Activated naive CD4-positive, alpha-beta T cell treated with Interleukin-2 at 50 U/mL for 16 hours (primary cell): ENCODE measurements at places on chromosomes 16 and 17.

- peak; percentile 60 for DNase-seq
Measured at GRCh38 chr17:83200231-83200699, 120.9 kb downstream of the METRNL start.

GRCh38 chr16:27027971-27028370, 38.8 kb upstream of the C16orf82 start:
- no peak for DNase-seq

GRCh38 chr16:17070882-17071592, 399.7 kb downstream of the XYLT1 start:
- peak; percentile 86 for DNase-seq

GRCh38 chr17:41464682-41465081, 2.5 kb downstream of the KRT32 start:
- no peak for DNase-seq

GRCh38 chr16:78452025-78452555, 352.6 kb downstream of the WWOX start:
- DNase-seq, result no peak

GRCh38 chr17:6591599-6592158, 35.3 kb upstream of the PITPNM3 start:
- no peak for DNase-seq

DNA sequence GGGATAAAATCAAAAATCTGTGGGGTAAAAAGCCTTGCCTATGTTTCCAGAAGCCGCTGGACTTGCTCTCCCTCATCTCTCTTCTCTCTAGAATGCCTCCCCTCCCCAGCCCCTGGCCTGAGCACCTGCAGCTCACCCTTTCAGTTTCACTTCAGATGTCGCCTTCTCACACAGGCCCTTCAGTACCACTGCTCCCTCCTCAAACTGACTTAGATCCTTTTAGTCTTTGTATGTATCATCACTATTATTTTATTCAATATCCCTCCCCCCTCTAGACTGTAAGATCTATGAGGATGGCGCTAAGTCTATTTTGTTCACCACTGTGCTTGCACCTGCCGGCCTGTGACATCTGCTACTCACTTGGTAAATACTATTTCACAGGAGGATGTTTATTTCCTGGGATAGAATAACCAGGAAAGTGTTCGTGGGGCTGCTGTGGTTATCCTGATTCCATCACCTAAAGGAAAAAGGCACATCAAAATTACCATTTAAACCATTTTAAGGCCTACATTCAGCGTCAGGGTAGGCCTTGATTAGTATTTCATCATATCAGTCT, 122.3 kb downstream of the MRTFB start:
- peak; percentile 15 for DNase-seq

DNA sequence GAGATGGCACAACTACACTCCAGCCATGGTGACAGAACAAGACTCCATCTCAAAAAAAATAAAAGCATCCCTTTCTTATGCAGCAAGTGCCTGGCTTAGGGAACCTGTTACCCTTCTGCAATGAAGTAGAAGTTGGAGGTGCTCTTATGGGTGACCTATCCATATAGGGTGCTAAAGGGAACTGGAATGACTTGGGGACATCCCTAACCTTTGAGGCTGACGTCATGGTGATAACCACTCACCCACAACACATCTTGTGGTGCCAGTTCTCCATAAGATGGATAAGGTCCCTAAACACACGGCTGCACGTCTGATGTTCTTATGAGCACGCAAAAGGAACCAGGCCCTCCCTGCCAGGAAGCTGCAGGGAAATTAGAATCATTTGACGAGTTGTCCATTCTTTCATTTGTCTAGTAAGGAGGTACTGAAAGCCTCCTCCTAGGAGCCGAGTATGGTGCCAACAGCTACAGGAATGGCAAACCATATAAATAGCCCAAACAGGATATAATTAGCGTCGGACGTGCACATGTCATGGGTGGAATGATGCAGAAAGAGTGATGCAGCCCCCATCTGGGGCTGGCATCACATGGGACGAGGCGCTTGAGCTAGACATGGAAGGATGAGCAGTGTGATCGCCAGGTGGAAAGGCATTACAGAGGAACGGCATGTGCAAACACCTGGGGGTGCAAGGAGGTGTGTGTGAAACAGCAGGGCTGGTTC, 52.5 kb downstream of the ARHGAP27 start:
- no peak for DNase-seq

DNA sequence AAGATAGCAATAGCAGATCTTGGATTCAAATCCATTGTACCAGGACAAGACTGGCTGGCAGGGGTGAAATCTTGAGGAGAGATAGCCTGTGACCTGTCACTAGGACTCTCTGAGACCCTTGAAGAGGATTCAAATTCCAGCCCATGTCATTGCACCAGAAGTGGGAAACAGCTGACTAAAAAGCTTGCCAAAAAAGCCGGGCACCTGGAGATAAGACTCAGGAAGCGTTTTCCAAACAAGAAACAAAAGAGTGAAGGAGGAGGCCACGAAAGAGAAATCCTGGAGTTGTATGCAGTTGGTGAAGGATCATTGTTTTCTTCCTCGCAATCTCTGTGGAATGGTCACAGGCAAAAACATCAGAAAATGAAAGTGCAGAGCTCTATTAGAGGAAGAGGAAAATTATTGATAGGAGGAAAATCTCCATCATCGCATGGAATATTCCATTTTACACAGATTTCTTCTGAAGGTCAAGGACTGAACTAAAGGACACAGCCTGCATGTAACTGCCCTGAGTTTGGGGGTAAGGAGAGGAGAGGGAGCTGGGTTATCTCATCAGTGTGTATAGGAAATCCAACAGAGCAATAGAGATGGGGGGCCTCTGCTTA, 9.0 kb upstream of the WSB1 start:
- no peak for DNase-seq

GRCh38 chr16:1792836-1793577, 498 bp downstream of the IGFALS start:
- DNase-seq, result no peak

DNA sequence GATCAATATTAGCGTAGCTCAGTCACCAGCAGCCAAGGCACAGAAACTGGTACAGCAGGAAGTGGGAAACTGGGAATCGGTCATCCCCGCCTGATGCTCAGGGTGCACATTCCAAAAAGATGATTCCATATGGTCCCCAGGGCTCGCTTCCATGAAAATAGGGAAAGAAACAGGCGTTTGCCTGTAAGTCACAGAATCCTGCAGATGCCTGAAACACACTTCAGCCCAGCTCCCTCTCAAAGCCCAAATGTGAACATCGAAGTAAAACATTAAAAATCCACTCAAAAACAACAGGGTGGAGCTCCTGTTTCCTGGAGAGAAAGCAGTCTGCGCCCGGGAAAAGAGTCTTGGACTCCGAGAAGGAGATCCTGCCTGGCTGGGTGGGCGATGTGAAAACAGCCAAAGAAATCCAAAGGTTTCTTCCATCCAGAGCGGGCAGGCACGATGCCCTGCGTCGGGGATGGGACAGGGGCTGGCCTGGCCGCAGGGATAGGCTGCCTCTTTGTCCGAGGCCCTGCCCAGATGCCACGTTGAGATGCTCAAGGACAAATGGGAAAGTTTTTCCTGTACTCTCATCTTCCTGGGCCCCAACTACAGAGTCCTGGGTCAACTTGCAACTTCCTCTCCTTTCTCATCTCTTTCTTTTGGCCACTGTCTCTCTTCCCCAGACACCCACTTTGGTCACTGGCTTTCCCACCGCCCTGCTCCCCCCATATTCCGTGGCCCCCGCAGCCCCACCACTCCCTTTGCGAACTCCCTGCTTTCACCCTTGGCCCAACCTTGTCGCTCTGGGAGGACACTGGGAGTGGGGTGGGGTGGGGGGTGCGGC, 743 bp downstream of the WIPI1 start:
- no peak for DNase-seq

GRCh38 chr16:83878838-83879237, 20.1 kb upstream of the MLYCD start:
- DNase-seq, result no peak

GRCh38 chr16:12651765-12652512, 151.7 kb downstream of the CPPED1 start:
- no peak for DNase-seq

- no peak for DNase-seq
Measured at GRCh38 chr17:50634915-50635731, 442 bp downstream of the ABCC3 start.

- DNase-seq, result peak; percentile 18
Measured at GRCh38 chr16:28491230-28491969, 474 bp downstream of the CLN3 start.

GRCh38 chr16:85005285-85006069, 5.9 kb downstream of the ZDHHC7 start:
- no peak for DNase-seq

DNA sequence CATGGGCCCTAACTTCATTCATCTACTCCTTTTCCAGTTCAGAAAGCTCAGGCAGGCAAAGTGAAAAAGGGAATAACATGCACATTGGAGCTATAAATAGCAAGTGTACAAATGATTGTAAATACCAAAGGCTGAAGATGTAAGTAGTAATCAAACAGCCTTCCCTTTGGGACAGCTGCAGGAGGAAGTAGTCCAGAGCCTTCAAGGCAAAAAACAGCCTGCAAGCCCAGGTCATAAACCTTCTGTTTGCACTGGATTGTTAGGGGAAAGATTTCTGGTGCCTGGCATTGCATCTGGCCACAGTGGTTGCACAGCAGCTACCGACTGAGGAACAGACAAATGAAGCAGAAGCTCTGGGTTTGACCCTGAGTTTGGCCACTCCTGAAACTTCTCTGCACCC, 98.6 kb upstream of the PMFBP1 start:
- no peak for DNase-seq

DNA sequence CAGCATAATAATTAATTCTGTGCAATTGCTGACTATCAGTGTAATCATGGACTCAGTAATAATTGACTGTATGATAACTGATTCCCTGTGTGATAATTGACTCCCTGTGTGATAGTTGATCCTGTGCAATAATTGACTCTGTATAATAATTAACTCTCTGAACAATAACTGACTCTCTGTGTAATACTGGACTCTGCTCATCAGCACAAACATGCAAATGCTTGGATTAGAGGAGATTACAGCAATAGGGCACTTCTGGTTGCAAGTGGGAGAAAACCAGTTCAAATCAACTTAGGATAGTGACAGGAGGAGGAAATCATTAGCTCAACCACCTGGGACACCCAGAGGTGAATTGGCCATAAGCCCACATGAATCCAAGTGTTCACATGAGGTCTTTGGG, 582.1 kb downstream of the RBFOX1 start:
- DNase-seq, result no peak

- DNase-seq, result no peak
Measured at GRCh38 chr17:69878661-69879060, 196.4 kb upstream of the KCNJ16 start.

GRCh38 chr16:71919035-71919434, 23.7 kb downstream of the IST1 start:
- no peak for DNase-seq

DNA sequence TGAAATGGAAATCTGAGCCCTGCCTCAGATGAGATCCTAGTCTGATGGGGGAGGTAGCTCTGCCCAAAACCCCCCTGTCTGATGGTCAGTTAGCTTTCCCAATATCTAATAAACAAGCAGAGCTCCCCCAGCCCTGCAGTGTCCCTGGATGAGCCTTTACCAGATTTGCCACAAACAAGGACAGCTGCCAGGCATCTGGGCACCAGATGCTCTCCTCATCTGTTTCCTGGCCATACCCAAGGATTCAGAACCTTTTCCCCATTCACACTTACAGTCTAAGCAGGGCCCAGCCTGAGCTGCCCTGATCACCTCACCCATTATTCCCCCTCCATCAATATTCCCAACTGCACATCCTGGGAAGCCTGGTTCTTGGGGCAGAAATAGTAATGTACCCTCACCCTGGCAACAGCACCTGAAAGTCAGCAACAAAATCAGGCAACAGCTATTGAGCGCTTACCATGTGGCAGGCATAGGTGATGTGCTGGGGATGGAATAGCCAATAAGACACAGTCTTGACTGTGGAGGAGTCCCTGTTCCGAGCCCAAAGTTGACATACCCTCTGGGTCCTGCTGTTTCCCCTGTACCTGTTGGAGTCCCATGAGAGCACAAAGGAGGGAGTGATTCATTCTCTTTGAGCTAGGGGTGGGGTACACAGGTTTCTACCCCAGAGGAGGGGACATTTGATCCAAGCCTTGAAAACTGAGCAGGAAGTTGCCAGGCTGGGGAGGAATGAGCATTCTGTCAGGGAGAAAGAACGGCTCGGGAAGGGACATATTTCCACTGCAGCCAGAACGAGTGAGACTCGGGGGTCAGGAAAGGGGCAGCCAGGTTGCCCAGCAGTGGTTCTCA, 147.4 kb downstream of the TMEM132E start:
- DNase-seq, result no peak

DNA sequence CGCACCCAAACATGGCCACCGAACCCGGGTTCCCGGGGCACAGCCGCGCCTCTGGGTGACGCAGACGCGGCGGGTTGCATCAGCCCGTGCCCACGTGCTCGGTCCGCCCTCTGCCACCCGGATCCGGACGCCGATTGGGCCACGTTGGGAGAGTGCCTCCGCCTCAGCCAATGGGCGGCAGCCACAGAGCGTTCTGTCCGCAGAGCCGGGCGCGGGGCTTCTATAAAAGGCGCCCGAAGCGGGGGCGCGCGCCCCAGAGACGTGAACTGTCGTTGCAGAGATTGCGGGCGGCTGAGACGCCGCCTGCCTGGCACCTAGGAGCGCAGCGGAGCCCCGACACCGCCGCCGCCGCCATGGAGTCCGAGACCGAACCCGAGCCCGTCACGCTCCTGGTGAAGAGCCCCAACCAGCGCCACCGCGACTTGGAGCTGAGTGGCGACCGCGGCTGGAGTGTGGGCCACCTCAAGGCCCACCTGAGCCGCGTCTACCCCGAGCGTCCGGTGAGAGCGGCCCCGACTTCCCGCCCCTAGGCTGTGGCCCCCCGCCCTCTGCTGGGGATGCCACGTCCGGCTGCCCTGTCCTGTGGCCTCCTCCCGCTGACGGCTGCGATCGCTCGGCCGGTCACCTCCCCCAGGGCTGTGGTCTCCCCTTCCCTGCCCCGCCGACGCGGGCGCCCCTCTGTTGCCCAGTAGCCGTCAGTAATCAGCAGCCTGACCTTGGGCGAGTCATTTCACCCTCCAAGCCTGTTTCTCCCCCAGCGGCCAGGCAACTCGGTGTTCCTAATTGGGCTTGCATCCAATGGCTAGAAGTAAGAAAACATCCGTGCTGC, at the start of gene HERPUD1:
TSS of gene HERPUD1 (plus strand) at position 251 of the 829 bp plus-strand sequence. CDS start at position 354, 103 bp downstream.
- DNase-seq, result peak; percentile 99

DNA sequence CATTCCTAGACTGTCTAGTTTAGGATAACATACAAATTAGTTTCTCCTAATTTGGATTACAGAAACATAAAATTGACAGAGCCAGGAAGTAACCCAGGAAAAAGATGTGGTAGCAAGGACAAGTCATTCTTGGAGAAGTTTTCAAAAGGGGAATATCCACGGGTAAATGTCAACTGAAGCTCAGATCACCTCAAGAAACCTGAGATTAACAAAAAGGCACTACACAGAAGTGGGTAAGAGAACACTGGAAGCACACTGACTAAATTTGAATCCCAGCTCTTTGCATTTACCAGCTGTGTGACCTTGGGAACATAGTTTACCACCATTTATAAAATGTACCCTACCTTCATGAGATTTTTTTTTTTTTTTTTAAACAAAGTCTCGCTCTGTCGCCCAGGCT, 39.4 kb downstream of the TRAF4 start:
- no peak for DNase-seq

GRCh38 chr17:34667656-34668055, 88.3 kb downstream of the TMEM132E start:
- no peak for DNase-seq
